Activated CD4-positive, alpha-beta T cell treated with anti-CD3 and anti-CD28 coated beads, Interleukin-2, amount 10 ng/mL, durations not matched to agents 24 days and 14 days (primary cell): ENCODE measurements at places on chromosomes 2 and 18. TPM values are rescaled to one million over a fixed set of nuclear protein-coding genes. Genes with fewer than 3 reads are reported as not detected.

GRCh38 chr2:5076599-5076998 lies 615.6 kb upstream of the SOX11 start:
- DNase-seq = no peak

DNA sequence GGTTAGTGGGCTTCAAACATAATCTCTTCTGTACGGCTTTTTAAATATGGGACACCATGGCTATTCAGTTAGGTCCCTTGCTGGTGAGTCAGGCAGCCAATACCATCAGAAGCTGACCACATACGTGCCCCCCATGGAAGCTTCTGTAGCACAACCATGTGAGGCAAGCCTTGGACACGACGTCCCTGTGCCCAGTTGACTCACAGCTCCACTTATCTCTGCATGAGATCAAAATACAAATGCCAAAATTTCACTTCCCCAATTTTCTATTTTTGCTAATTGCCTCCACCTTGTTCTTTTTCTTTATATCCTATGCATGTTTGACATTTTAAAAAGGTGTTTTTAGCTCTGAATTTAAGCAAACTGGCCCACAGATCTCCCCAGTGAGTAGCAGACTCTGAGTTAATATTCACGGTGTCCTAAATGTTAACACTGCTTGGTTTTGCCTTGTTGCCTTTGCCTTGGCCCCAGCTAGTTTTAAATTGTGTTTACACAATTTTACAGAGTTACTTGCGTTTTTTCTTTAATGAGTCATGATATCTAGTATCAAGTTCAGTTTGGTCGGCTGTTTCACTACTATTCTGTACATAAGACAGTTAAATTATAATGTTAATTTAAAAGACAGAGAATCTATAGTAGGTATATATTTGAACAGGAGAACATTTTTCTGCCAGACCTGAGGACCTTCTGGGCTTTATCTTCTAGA lies 77.5 kb downstream of the CDCA7 start:
- DNase-seq = no peak

DNA sequence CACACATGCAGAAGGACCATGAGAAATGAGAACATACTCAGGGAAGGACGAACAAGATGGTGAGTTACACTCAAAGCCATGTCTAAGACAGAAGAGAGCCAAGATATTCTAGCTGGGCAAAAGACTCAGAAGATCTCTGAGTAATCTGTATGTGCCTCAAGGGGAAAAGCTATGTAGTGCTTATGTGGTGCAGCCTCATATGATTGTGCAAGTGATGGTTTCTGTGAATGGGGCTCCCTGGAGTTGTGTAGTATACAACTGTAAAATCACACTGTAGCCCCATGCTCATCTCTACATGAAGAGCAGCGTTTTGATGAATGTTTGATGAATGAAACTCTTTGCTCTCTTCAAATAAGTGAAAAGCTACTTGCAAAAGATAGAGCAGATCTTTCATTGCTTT lies 57.5 kb downstream of the OSR1 start:
- no peak for DNase-seq

- DNase-seq = no peak
Observed at GRCh38 chr2:122168799-122169198, 413.3 kb downstream of the TSN start.

- DNase-seq = peak; percentile 69
Observed at GRCh38 chr18:5890331-5891183, 4.8 kb downstream of the TMEM200C start.

DNA sequence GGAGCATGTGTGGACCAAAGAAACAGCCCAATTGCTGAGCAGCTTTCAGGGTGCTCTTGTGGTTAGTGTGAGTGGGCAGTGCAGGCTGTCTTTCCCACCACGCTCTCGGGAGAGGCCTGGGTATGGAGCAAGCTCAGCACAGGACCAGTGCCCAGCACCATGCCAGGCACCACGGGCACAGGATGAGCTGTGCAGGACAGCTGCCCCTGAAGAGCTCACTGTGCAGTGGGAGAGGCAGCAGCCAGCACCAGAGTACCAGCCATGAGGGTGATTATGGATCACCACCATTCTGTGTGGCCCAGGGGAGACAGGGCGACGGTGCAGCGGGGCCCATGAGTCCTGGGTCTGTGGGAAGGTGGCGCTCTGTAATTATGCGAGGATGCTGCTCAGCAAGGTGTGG lies 29.7 kb upstream of the FAHD2A start:
- DNase-seq = no peak

DNA sequence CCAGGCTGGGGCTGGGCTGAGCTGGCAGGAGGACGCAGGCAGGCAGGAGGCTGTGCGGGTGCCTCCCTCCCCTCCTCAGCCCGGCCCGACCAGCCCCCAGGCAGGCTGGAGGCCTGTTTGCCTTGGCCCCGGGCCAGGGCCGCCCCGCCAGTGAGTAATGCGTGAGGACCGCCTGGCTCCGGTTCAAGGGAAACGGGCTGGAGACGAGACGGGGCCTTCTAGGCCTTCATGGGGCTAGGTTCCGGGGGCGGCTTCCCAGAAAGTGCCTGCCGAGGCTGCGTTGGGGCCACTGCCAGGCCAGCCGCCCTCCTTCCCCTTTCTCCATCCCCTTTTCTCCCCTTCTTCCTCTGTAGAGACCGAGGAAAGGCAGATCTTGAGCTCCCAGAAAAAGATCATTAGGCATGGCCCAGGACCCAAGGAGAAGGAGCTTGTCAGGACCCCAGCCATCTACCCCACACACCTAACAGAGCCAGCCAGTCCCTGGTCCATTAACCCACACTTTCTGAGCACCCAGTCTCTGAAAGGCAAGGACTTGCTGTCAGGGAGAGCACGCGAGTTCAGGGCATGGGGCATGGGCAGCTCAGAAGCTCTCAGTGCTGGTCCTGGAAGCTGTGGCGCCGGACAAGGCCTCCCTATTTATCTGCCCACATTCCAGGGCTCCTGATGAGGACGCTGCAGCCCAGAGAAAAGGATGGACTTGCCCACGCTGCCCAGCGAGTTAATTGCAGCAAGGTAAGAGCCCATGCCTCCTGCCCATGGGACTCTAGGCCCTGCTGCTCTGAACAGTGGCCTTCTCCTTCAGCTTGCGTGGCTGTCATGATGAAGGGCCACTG lies 48.5 kb downstream of the SMAD7 start:
- no peak for DNase-seq

The DAW1 gene
- not detected in 2 replicates for total RNA-seq

DNA sequence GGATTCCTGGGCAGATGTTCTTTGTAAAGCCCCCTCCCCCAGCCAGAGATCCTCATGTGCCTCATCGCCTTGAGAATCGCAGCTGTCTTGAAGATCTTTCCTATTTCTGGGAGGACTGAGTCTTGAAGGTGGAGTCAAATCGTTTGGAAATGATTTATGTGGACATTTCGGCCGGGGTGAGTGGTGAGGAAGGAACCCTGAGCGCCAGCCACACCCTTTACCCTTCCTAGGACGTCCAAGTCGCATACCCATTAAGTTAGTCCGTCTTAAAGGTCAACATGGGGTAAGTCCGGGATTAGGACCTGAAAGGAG lies 84.9 kb upstream of the ZCCHC2 start:
- no peak for DNase-seq

DNA sequence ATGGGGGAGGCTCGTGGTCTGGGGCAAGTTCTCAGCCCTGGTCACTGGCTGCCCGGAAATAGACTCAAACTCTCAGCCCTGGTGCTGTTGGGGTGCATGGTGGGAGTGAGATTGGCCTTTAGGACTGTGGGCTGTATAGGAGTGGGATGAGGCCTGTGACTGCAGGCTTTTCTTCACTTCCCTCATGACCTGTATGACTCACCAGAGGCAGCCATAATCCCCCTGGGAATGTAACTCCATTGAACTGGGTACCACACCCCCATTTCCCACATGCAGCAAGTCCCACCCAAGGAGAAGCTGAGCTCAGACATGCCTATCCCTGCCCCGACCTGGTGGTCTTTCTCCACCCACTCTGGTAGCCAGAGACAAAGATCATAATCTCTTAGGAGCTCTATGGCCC lies 177.7 kb upstream of the OSR1 start:
- no peak for DNase-seq

GRCh38 chr2:129777762-129778583 lies 201.5 kb upstream of the RAB6C start:
- DNase-seq = no peak

GRCh38 chr2:42903821-42904575 lies 111.6 kb upstream of the HAAO start:
- DNase-seq = no peak

The OBSL1 gene
- 0.26 and 0.47 TPM in 2 replicates for total RNA-seq
